ENCODE measurements at places on chromosomes 4 and X.
A peak's percentile ranks its signal among the peaks of the same experiment; 100 is the strongest.

DNA sequence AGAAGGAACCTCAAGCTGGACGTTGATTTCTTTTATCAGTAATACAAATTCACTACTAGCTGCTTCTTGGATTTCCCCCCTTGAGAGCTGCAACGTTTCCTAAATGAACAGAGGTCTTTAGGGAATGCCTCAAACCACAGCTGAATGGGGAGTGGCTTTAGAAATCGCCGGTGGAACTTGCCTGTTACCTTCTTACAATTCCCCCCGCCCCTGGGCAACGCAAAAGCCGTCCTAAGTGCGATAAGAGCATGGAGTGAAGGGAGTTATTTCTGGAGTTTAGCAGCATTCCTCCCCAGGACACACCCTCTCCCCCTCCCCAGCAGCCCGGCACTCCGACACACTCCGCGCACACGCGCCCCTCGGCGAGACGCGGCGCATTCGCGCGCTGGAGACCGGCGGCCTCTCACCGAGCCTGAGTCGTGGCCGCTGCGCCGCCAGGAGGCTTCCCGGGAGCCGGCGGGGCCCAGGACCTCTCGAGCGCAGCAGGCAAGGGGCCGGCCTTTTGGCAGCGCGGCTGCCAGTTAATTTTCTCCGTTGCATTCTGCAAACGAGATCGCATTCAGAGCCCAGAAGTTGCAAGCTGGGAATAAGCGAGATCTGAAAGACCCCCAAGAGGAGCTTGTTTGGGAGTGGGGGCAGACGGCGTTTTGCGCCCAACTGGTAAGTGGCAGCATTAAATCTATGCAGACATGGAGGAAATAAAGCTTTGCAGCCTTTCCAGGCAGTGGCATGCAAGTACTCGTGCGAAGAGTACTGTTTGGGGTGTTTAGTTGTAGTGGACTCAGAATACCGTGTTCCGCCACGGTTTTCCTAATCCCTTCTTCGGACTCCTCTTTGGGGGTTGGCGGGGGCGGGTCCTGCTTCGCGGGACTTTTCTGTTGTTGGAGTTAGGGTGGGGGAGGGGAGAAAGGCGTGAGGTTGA is 134.7 kb downstream of the PALLD start:
- no peak for DNase-seq

DNA sequence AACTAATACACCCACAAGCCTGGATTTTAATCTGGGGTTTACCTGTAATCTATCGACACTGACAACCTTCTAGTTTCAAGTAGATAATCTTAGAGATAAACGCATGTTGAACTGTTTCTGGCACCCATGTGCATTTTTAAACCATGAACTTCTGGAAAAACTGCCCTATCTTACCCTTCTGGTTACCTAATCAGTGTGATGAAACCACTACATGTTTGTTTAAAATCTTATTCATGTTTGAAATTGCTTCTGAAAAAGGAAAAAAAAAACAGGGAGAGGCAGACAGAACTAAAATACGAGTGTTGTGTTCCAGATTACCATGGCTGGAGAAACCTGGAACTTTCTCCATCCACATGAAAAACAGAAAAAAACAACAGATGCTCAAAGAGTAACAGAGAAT is 139.3 kb downstream of the MID1IP1 start:
- no peak for DNase-seq

GRCh38 chrX:10828640-10829039 is 208.3 kb upstream of the MID1 start:
- DNase-seq = no peak

GRCh38 chr4:114273238-114273637 is 293.8 kb upstream of the ARSJ start:
- DNase-seq = no peak

GRCh38 chr4:39341075-39341725 is 25.0 kb downstream of the RFC1 start:
- no peak for DNase-seq

DNA sequence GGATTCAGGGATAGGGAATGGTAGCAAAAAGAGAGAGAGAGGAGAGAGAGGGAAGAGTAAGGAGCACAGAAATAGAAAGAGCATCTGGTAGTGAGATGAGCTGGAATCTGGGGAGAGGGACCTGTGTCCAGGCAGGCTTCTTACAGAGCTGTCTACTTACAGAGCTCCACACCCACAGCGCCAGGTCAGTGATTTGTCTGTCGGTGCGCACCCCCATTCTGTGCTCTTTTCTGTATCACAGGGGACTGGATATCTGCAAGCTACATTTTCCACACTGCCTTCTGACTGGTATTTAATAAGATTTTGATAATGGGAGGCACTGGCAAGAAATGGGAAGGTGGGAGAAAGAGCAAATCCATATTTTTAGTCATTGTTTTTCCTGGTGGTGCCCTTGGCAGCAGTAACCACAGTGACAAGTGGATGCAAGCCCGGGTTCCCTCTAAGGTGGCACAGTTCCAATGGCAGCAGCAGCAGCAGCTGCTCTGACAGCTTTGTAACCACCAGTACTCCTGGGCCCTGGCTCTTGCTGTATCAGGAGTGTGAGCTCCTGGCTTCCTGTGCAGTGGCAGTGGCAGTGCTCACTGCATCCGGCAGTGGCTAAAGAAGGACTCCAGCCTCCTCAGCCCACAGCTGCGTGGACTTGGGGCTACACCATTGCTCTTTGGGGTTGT is 300.5 kb downstream of the TRIML1 start:
- no peak for DNase-seq

GRCh38 chrX:11792461-11793421 is 34.7 kb downstream of the MSL3 start:
- DNase-seq = peak; percentile 42

- no peak for DNase-seq
These were observed 1607.7 kb downstream of the ARAP2 start for GRCh38 chr4:34636623-34637022.

GRCh38 chr4:89928838-89929237 is 34.2 kb downstream of the MMRN1 start:
- DNase-seq = no peak

DNA sequence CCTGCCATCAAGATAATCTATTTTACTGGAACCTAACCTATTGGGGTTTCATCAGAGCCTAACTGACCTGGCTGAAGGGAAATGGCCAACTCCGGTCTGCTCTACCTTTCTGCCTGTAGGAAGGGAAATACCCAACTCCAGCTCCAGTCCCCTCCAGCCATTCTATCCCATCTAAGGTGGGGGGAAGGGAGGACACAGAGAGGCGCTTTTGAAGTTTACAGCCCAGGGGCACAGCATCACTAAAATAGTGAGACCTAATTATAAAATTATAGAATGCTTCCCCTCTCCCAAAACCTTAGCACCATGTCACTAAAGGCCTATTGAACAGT is 27.8 kb upstream of the ACSL4 start:
- no peak for DNase-seq

- no peak for DNase-seq
These were observed 194.8 kb upstream of the RASGEF1B start for GRCh38 chr4:81666491-81666890.

DNA sequence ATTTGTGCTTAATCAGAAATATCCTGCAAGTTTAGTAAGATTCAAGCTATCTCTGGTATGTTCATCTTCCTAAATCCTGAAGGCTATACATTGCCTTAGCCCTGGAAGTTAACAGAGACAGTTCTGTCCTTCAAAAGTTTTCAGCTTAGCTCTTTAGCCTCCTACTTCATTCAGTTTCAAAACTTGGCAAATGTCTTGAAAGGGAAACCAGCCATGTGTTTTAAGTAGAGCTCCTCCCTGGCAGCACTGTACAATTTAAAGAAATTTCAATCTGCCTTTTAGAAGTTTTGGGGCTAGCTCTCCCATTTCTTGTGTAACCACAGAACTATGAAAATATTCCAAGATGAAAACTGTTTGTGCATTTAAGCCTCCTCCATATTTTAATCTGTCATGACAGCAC is 47.0 kb downstream of the FANCB start:
- DNase-seq = no peak

GRCh38 chr4:8893227-8893623 is 21.6 kb upstream of the HMX1 start:
- no peak for DNase-seq

DNA sequence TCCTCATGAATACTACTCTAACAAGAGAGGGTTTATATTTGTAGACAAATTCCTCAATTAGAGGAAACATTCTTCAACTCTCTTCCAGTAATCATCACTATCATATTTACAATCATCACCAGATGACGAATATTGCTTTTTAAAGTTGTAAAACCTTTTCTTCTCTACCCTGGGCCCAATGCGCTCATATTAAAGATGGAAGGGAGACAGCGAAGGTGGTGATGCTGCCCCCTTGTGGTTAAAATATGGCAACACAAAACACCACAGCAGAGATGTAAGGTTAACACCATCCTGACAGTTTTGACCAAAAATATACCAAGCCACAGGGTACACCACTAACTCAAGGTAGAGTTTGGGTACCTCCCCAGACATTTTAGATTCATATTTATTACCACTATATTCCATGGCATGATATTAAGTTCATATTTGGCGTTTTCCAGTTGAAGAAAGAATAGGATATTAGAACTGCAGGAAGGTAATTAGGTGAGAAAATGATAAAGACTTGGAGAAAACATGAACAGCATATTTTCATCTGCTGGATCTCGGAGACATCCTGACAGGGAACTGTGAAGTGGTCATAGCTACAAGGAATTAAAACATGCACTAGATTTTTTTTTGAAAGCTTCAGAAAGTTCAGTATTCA is 72.8 kb downstream of the SLC9A7 start:
- peak; percentile 52 for DNase-seq

DNA sequence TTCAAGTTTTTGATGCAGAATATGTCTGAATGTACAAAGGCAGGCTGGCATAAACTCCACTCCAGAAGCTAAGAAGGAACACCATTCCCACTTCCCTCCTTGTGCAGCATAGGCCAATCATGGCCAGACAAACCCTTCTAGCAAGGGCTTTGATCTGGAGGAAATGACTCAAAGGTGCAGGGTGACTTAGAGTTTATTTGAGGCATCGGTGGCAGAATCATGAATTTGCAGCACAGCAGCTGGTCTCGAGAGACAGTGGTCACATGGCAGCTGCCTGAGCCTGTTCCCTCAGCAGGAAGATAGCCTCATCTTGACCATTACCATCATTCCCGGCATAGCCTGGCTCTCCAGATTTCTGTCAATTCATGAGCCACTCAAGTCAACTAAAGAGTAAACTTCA is 154.5 kb downstream of the ATP10D start:
- no peak for DNase-seq

DNA sequence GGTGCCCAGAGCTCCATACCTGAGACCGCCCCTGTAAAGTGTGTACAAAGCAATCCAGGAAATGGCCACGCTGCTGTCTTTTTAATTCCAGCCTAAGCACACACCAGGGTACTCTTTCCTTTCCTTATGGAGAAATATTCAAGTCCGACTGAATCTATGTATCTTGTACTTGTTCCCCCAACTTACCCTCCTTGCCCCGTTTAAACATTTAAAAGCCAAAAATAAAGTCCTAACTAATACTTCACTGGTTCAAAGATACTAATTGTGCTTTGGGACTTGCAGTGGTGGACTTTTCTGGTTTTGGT is 731 bp upstream of the AMMECR1 start:
- DNase-seq = no peak

GRCh38 chr4:140351093-140352075 is 22.1 kb upstream of the SCOC start:
- DNase-seq = no peak
